ENCODE measurements at places on chromosomes 12 and 14. TPM values are rescaled to one million over a fixed set of nuclear protein-coding genes. Genes with fewer than 3 reads are reported as not detected.

Gene SAMD15
- total RNA-seq = 7.8 TPM

Gene CMA1
- total RNA-seq = not detected

Gene BEGAIN
- total RNA-seq = 3.0 TPM

Gene ADCY4
- total RNA-seq = 0.49 TPM

GRCh38 chr14:28953973-28954372 is 187.4 kb downstream of the FOXG1 start:
- no peak overlapping the region for H3K4me3 ChIP-seq
- H3K36me3 ChIP-seq = no peaks in the 10 kb centered on the region

GRCh38 chr12:90794212-90794611 is 160.8 kb downstream of the CCER1 start:
- H3K4me1 ChIP-seq = no peaks in the 10 kb centered on the region
- no peak overlapping the region for H3K4me3 ChIP-seq
- DNase-seq = no peak
- no peaks in the 10 kb centered on the region for H3K36me3 ChIP-seq

DNA sequence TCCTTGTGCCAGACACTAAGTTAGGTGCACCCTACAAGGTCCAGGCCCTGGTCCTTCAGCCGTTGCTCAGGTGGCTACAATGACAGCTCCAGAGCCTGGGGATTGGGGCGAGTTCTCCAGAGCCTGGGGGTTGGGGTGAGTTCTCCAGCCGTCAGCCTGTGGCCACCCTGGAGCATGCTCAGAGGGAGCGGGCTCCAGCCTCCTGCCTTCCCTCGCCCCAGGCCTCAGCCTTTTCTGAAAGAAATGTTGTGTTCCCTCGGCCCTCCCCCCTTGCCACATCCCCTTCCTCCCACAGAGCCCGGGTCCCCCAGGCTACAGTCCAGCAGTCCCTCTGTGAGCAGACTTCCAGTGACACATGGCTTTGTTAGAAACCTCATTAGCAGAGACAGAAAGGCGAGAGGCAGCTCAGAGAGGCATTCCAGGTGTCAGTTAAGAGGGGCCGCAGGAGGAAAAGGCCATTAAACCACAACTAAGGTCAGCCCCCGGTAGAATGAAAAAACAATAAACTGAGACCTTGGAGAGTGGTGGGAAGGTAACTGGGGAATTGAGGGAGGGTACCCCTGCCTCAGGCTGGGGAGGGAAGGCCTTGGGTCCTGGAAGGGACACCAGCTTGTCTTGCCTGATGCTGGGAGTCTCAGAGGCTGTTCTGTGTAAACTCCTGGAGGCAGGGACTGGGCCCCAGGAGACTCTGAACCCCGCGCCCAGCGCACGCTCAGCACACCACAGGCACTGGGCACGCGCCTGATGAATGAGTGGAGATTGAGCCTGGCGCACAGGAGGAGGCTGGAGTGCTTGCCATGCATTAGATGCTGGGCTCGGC is 23.1 kb upstream of the COL2A1 start:
- peaks cover 98% of the 10 kb centered on the region for H3K4me1 ChIP-seq
- H3K36me3 ChIP-seq = no peaks in the 10 kb centered on the region
- H3K27me3 ChIP-seq = peaks cover 3% of the 10 kb centered on the region
- peak overlapping the region; percentile 81 for H3K4me3 ChIP-seq
- DNase-seq = peak; percentile 68
- H3K27ac ChIP-seq = peak overlapping the region; percentile 99

DNA sequence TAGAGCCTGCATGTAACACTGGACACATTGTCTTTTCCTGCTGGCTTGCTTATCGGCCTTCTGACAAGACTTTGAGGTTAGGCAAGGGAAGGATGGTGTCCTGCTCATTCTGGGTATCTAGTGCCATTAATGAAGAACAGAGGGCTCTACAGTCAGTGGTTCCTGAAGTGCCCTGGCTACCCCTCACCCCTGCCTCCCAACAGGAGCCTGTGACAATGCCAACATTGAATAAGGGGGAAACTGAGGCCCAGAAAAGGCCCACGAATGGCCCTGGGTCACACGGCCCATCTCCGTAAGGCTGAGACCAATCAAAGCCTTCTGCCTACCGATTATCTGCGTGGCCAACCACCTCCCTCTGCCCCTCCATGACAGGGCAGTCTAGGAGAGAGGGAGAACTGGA is 2.1 kb downstream of the IFI27L2 start:
- peaks cover 18% of the 10 kb centered on the region for H3K4me1 ChIP-seq
- no peak overlapping the region for H3K27ac ChIP-seq
- H3K27me3 ChIP-seq = peaks cover 6% of the 10 kb centered on the region
- no peak overlapping the region for H3K4me3 ChIP-seq

DNA sequence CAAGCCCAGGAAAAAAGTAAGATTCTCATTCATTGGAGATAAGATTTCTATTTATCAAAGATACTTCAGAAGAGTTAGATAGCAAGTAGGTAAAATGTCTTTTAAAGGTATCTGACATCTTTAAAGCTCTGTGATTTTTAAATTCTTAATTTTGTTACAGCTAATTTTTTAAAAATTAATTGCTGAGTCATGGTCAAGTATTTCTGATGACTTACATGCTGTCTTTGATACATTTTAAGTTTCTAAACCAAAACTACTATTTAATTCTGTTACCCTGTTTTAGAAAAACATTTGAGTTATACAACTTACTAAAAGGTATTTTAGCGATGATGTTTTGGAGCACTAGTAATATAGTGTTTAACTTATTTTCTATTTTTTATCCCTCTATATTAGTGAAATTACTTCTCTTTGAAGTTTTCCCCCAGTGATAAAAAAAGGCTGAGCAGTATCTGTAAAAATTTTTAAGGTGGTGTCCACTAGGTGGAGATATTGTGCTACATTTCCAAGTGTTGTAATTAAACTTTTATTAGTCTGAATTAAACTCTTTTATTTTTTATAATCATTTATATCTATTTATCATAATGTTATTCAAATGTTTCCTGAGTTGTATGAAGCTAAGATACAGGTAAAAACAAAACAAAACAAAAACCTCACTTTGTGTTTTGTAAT is 11.5 kb downstream of the ALG10 start:
- H3K4me1 ChIP-seq = no peaks in the 10 kb centered on the region
- H3K36me3 ChIP-seq = peaks cover 3% of the 10 kb centered on the region
- no peak overlapping the region for H3K27ac ChIP-seq
- no peaks in the 10 kb centered on the region for H3K27me3 ChIP-seq
- no peak overlapping the region for H3K4me3 ChIP-seq

DNA sequence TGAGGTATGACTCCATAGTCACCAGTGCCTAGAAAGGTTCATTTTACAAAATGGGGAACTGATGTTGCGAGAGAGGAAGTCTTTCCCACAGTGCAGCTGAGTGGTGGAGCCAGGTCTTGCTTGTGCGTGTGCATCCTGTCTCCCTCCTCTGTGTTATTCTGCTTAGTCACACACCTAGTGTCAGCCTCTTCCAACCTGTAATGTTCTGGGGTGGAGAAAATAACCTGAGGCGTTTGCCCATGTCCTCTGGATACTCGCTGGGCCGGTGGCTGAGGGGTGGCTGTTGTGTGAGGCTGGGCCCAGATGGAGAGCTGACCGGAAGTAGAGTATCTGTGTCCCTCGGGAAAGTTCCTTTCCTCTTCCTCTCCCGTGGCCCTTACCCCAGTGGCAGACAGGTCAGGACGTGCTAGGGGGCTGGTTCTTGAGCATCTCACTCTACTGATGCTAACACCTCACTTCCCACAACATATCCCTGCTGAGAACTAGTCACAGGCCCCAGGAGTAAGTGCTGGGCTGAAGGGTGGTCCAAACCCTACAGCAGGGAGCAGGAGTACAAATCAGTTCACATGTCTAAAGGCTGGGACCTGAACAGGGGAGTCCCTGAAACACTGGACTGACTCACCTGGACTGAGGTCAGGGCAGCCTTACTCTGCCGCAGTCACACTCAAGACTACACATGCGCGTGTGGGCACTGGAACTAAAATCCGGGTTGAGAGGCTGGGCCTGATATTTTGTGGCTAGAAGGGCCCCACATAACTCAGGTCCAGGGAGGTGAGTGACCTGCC is 7.0 kb downstream of the MLF2 start:
- H3K4me3 ChIP-seq = no peak overlapping the region
- H3K27ac ChIP-seq = peak overlapping the region; percentile 87
- peaks cover 13% of the 10 kb centered on the region for H3K36me3 ChIP-seq
- peaks cover 13% of the 10 kb centered on the region for H3K4me1 ChIP-seq
- DNase-seq = no peak
- no peaks in the 10 kb centered on the region for H3K27me3 ChIP-seq

DNA sequence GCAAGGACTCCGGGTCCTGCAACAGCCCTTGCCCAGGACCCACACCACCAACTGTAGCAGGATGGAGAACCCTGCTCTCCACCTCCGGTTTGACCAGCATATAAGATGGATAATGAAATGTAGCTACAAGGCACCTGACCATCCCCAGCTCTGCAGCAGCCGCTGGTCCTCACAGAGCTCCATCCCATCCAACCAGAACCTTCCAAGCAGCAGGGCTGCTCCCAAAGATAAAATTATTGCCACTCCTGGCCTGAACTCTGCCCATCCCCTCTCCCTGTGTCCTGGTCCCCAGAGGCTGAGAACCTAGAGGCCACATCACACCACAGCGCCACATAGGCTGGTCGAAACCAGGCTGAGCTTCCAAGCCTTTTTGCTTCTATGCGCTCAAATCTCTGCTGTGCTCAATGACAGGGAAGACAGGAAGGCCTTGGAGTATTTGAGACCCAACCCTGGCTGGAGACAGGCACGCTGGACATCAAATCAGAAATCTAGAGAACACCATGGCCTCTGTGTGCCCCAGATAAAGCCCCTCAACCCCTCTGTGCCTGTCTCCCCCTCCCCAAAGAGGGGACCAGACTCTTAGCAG is 4.2 kb downstream of the CDK2AP1 start:
- peaks cover 29% of the 10 kb centered on the region for H3K4me1 ChIP-seq
- H3K36me3 ChIP-seq = peaks cover 12% of the 10 kb centered on the region
- peak overlapping the region; percentile 87 for H3K27ac ChIP-seq

Measured in neural crest cell (in vitro differentiated cells).